ENCODE measurements at places on chromosomes 7 and 10.

- DNase-seq, result no peak
These were observed 141.5 kb downstream of the ADCY1 start for GRCh38 chr7:45715471-45716352.

DNA sequence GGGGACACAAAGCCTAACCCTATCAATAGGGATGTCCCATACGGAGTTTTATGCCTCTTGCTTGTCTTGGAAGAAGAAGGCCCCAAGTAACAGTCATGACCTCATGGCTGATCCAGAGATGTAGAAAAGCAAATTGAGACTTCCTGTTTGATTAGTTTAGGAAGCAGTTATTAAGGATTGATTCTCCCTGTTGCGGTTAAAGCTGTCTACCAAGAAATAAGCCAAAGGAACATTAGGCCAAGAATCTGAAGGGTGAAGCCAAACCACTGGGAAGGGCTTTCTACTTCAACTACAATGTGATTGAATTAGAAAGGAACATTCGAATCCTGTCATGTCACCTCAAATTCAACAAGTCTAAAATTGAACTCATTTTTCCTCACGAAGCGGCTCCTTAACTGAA, 60.5 kb upstream of the AGBL3 start:
- DNase-seq, result no peak

GRCh38 chr10:104308439-104308903, 29.8 kb downstream of the ITPRIP start:
- DNase-seq, result no peak

GRCh38 chr7:47034180-47034579, 547.7 kb downstream of the TNS3 start:
- DNase-seq, result peak; percentile 60

GRCh38 chr10:113094114-113094486, 144.1 kb downstream of the TCF7L2 start:
- DNase-seq, result peak; percentile 56

- DNase-seq, result no peak
These were observed 496.6 kb downstream of the AUTS2 start for GRCh38 chr7:70094831-70095230.

DNA sequence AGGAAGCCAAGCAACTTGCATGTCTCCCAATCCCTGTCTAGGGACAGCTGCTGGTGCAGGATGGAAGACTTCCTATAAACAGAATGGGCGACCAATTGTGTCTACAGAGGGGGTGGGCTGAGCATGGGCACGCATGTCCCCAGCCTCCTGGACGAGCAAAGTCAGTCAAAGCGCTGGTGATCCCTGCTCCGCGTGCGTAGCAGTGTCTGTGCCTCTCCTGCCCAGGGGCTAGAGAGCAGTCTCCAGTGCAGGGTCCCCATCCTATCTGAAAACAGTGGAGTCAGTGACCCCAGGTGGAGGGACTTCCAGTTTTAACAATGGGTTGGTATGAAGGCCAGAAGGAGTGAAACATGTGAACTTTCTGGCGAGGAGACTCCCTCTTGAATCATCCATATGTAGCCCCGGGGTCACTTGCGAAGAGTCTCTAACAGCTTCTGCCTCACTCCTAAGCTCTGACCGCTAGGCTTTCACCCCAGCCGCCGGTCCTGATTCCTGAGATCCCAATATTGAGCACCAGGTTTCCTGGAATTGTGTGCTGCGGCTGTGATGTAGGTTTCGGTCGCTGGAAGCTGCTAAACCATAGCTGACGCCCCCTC, 714 bp upstream of the CASP2 start:
- no peak for DNase-seq

- no peak for DNase-seq
These were observed 264.6 kb downstream of the SNX10 start for GRCh38 chr7:26556061-26556881.

DNA sequence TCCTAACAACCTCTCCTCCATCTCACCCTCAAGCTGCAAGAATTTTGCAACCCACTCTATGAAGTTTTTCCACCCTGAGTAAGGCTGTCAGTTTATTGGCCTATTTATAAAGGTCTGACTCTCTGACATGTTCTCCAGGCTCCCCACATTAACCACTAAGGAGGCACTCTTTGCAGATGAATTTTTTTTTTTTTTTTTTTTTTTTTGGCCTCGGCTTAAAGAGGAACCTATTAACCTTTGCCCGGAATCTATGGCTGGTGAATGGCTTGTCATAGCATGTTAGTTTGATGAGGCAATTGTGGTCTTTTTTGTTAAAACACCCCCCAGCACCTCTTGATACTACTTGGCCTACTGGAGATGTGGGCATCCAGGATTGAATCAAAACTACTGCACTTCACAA, 57.1 kb downstream of the TBXAS1 start:
- peak; percentile 26 for DNase-seq

DNA sequence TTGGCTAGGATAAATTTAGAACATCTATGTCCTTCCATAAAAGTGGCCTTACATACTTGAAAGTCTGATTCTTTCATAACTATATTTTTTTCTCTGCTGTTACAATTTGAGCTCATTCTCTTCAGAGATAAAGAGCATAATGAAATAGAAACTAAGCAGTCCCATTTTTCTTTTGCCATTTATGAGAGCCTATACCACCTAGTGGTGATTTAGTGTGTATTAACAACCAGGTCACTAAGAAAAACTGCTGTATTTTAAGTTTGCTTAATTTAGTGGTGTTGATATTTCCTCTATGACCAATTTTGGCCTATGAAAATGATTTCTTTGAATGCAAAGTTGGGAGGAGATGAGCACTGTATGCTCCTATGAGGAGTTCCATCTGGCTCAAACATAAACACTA, 88.7 kb upstream of the ZWINT start:
- DNase-seq, result no peak

DNA sequence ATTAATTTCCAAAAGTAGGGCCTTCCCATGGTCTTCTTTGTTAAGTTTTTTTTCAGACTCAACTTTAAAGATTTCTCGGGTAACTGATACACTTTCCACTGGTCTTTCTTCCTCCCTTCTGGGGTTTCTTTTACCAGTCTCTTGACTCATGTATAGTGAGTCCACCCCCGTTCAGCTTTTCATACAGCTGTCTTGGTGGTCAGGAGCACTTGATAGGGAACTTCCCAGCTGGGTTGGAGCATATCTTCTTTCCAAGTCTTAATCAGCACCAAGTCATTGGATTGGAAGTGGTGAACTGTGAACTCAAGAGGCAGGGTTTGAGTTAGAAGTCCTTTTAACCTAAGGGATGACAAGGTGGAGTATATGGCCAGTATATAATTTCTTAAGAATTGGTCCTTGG, 29.2 kb upstream of the ELOVL3 start:
- DNase-seq, result no peak

- no peak for DNase-seq
These were observed 9.9 kb upstream of the GNAI1 start for GRCh38 chr7:80124526-80125264.

DNA sequence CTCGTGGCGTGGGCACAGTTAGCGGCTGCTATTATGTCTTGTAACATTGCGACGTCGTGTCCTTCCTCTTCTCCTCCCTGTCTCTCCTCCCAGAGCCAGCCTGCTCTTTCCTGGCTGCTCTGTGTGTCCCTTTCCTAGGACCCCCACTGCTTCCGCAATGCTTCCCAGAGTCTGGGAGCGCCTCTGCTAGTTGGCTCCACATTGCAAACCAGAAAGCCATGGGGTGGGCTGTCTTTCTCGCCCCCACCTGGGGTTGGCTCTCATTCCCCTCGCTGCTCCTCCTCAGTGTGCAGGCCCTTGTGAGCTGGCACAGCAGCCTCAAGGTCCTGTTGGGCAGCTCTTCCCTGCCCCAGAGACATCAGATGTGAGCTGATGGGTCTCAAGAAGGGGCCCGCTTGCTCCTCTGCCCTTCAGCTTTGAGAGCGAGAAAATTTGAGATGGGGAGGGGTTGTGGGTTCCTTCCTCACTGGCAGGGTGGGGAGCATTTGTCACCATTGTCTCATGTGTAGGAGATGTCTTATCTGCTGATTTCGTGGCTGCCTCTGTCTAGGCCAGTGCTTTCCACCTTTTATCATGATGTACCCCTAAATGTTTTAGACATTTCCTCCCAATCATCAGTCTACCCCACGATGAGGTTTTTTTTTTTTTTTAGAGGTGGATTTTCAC, 3.3 kb downstream of the ADAMTS14 start:
- no peak for DNase-seq
